Stimulated activated CD8-positive, alpha-beta memory T cell treated with anti-CD3 and anti-CD28 coated beads, Interleukin-7, amount 100 ng/mL, for 24 hours (primary cell): ENCODE measurements at places on chromosomes 2 and 18.

GRCh38 chr2:17966798-17967197, 88.3 kb downstream of the KCNS3 start:
- no peak for DNase-seq

DNA sequence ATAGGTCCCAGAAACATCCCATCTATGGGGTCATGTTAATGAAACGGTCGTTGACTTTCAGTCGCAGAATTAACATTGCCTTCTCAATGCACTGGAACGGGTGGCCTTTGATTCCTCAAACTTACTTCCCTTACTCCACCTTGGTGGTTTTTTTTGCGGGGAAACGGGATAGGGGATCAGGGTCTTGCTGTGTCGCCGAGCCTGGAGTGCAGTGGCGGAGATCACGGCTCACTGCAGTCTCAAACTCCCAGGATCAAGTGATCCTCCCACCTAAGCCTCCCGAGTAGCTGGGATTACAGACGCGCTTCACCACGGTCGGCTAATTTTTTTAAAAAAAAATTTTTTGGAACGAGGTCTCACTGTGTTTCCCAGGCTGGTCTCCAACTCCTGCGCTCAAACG, 754 bp downstream of the ATG16L1 start:
- DNase-seq = no peak

DNA sequence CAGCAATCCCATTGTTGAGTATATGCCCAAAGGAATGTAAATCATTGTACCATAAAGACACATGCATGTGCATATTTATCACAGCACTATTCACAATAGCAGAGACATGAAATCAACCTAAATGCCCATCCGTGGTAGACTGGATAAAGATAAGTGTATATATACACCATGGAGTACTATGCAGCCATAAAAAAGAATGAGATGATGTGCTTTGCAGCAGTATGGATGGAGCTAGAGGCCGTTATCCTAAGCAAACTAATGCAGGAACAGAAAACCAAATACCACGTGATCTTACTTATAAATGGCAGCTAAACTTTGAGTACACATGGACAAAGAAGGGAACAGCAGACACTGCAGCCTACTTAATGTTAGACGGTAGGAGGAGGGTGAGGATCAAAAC, 18.4 kb upstream of the RAMP1 start:
- DNase-seq = no peak

DNA sequence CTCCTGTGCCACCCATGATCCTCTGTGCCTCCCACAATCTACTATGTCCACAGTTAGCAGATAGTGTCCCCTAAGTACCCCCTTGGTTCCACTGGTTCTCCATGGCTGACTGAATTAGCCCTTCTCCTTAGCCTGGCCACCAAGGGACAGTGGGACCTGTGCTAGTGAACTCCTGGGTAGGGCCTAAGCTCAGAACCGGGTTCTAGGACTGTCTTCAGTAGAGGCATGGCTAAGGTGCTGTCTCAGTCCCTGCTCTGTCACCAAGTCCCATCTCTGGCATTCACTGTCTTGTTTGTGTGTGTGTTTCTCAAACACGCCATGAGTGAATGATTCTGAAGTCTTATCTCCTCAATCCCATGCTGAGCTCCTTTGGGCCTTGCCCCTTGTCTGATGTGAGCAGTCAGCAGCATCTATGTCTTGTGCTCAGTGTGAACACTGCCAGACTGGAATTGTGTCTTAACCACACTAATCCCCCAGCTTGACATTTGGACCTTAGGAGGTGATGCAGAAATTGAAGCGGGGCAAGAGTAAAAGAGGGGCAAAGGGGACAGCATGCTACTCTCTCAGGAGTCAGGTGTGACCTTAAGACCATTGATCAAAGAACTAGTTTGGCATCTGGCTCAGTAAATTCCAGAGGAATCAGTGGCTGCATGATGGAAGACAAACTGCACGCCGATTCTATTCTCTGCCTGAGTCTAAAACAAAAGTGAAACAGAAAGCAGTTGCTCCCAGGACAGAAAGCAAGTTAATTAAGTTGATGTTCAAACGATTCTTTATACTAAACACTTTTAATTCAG, 190.5 kb downstream of the ALPK2 start:
- DNase-seq = no peak

- DNase-seq = no peak
These were observed 214.3 kb downstream of the FAM210A start for GRCh38 chr18:13511961-13512577.

DNA sequence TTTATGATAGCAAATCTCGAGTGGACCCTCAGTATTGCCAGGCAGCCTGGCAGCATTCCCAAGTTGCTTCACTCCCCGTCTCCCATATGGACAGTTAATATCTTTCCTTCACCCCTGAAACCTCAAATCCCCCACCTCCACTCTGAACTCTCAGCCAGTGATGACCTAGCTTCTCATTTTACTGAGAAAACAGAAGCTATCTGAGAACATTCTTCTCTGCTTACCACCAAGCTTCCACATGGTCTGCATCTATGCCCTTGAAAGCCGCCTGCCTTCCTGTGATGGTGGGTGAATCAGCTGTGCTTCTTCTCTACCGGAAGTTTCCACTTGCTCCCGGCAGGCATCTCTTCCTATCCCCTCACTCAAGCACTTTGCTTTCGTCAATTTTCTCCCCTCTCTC, 529.2 kb downstream of the EPHA4 start:
- no peak for DNase-seq

- DNase-seq = no peak
These were observed 321.6 kb upstream of the LYPD1 start for GRCh38 chr2:132991471-132992045.

DNA sequence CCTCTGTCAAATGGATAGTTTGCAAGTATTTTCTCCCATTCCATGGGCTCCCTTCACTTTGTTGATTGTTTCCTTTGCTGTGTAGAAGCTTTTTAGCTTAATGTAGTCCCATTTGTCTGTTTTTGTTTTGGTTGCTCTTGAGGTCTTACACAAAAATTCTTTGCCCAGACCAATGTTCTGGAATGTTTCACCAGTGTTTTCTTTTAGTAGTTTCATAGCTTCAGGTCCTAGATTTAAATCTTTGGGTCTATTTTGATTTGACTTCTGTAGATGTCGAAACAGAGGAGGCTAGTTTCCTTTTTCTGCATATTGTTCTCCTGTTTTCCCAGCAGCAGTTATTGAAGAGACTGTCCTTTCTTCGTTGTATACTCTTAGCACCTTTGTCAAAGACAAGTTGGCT, 351.6 kb downstream of the PTPRM start:
- DNase-seq = no peak

DNA sequence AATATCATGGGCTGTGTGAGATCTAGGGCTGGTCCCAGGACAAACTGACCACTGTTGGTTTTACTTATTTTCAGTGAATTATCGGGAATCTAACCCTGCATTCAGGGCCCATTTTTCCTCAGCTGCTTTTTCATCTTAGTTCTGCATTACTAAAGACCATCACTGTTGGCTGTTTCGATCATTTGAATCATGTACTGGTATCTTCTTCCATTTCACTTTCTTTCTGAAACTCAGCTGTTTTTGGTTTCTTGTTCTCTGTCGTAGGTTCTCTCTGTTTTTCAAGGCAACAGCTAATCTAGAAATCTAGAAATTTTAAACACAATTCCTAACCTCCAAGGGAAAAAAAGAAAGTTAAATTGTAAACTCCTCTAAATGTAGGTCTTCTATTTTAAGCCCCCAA, 159.9 kb upstream of the SESTD1 start:
- no peak for DNase-seq

GRCh38 chr2:159137511-159138241, 148.8 kb downstream of the WDSUB1 start:
- no peak for DNase-seq

GRCh38 chr2:129777762-129778583, 201.5 kb upstream of the RAB6C start:
- no peak for DNase-seq

- DNase-seq = no peak
These were observed 4.6 kb upstream of the TEX51 start for GRCh38 chr2:126894082-126894481.

GRCh38 chr2:11659851-11660250, 10.1 kb downstream of the NTSR2 start:
- DNase-seq = no peak

- DNase-seq = no peak
These were observed 81.5 kb upstream of the STON1 start for GRCh38 chr2:48448274-48449061.

DNA sequence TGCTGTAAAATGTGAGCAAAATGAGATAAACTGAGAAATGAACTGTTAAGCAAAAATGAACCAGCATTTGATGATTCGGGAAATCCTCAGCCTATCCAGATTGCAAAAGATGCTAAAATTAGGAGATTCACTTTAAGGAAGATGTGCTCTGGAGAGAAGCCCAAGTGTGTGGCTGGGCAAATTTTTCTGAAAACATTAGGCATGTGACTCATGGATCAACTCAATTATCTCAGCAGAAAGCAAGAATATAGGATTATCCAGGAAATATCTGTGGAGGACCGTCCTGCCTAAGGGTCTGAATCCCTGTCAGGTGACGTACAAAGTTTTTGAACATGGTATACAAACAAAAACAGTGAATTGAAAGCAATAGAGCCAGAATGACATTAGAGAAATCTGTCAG, 1268.3 kb upstream of the TMEFF2 start:
- no peak for DNase-seq

- DNase-seq = no peak
These were observed 372.6 kb downstream of the RPRM start for GRCh38 chr2:153105829-153106578.

DNA sequence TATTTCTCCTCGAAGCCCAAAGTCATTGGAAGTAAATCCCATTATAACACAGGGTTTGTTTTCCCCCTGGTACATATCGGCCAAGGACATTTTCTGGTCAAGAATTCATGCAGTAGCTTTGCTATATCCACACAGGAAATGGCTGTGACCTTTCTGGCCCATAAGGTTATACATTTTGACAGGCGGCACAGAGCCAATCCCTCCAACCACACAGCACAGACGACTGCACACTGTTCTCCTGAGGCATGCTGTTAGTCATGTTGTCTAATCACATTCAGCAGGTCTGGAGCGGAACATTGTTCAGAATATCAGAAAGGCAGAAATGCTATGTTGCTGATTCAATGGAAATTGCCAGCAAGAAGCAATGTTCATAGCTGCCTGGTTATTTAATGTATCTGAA, 742.3 kb upstream of the SLC8A1 start:
- no peak for DNase-seq

DNA sequence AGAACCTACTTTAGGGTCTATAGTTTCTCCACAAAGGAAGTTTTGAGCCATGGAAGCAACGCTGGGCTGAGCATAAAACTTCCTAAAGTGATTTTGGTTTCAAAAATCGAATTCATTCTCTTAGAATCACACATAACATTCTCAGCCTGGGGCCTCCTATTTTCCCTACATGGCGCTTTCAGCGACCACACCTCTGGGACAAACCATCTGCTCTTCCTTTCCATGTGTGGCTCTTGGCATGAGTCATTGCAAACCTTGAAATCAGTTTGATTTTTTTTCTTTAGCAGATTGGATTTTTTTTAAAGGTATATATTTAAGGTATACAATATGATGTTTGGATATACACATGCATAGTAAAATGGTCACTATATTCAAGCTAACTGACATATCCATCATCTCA, 72.5 kb upstream of the APCDD1 start:
- no peak for DNase-seq

DNA sequence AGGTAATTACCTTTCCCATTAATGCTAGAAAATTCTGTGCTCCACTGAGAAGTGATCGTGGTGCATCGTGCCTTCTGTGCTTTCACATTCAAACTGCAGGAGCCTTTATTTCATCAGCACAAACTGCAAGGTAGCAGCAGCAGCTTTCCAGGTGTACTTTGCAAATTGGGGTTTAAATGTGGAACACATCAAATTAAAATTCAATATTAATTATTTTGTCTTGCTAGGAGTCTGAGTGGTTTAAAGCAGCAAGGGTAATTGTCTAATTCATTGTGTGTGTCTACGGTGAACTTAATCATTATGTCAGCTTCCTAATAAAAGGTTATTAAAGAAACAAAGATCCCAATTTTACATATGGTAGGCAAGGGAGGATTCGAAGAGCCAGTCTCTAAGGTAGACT, 180.8 kb upstream of the ATP5MC3 start:
- DNase-seq = no peak

DNA sequence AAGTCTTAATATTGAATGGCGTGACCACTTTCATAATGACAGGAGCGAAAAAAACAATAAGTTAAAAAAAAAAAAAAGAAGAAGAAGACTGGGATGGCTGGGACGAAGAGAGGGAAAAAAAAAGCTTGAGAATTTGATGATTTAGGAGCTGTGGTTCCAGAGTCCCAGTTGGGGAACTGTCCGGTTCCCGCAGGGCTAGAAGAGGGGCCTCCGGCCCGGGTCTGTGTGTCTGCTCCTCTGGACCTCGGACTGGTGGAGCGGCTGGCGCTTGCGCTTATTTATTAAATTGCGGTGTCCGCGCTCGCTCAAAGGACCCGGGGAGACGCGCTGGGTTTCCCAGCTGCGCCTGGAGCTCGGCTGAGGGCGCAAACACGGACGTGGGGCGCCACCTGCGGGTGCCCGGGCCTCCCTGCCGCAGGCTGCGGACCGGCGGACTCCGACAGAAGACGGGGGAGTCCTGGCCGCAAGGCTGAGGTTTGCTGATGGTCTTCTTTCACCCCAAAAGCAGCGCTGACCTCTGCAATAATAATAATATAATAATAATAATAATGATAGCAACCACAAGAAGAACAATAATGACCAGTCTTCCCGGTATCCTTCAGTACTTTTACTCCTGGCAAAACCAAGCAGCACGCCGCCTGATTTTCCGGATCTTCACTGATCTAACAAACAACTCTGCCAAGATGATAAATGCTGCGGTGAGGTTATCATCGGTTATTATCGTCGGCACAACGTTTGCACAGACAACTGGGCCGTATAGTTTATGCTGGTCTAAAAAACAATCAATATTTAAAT, at the start of gene CBLN2:
Gene CBLN2, minus strand, starts transcription at position 251 of the 795 bp plus-strand sequence. CDS start 2,182 bp downstream, outside the sequence.
- DNase-seq = no peak

DNA sequence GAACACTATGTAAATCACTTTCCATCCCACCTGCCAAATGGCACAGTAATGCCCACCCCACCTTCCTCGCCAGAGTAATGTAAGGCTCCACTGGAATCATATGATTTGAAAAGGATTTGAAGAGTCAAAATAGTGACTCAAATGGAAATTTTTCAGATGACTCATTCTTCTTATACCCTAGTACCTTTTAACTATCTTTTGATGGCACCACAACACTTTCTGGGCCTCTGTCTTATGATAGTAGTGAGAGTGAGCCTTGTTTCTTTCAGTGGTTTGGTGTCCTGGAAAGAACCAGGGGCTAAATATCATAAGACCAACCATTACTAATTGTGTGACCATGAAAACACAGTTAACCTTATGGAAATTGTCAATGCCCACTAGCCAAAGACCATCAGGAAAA, 235.4 kb upstream of the SLC14A2 start:
- DNase-seq = no peak

DNA sequence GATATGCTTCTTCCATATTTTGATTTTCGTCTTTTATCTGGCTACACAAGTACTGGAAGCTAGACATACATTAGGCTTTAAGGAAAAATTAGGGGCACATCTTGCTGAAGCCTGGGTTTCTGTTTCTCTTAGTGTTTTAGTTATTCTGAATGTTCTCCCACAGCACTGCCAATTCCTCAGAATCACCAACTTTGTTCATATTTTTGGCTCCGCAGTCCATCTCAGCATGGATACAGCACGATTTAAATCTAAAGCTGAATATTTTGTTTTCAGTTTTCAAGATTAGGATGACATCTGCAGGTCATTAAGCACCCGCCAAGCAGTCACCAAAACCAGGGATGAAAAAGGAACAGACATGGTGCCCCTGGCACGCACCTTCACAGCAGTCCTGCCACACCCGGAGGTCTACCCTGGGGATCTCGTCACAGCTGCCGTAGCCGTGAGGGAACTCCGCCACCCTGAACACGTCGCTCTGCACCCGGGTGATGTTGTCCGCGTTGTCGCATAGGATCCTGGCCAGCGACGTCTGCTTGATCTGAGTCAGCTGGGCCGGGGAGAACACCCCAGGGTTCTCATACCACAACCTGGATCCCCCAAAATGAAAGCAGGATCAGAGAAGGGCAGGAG, 101.2 kb downstream of the PXDN start:
- DNase-seq = no peak
